ENCODE measurements at places on chromosomes 2 and 18. TPM values are rescaled to one million over a fixed set of nuclear protein-coding genes. Genes with fewer than 3 reads are reported as not detected.

DNA sequence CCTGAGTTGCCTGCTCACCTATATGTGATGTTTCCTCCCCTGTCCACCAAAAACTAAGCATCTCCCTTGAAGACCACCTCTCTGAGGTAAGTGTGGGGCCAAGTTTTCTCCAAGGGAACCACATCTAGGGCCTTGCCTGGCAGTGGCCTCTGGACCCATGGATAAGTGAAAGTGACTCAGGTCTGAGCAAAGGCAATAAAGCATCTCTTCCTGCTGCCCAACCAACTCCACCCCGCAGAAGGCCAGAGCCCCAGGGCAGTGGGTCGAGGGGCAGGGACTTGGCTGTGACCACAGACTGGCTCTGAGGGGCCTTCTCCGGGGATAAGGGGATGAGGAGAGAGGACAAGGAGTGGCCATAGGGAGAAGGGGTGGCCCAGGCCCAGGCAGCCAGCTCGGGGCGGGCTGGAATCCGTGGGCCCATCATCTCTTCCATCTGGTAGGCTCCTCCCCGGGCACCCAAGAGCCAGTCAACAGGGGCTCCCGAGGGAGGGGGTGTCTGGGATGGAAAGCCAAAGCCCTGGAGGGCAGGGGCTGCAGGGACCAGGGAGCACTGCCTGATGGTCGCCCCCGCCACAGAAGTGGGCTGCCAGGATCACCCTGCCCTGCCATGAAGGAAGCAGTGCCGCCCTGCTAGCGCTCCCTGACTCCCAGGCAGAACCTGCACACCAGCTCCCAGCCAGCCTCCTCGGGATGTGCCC, 33.4 kb downstream of the EMX1 start:
- no peak for DNase-seq

GRCh38 chr2:19099181-19099580, 259.2 kb downstream of the OSR1 start:
- DNase-seq = no peak

- no peak for DNase-seq
These were observed 28.0 kb upstream of the BARD1 start for GRCh38 chr2:214837466-214837865.

DNA sequence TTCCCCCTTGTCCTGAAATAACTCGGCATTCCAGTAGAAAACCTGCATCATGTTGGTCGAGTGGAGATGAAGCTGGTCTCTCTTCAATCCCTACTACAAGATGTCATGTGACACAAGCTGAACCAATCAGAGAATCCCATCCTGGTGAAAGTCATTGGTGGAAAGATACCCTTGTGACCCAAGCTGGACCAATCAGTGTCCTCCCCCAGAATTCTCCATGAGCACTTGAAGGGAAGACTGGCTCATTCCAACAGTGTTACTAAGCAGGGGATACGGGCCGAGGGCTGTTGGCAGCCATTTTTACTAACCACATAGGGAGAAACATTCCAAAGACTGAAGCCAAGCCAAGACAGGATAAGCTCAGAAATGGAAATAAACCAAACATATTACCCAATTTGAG, 298.3 kb downstream of the ICOS start:
- DNase-seq = no peak

- DNase-seq = no peak
These were observed 29.9 kb downstream of the PELI1 start for GRCh38 chr2:64114063-64114911.

GRCh38 chr2:179596018-179596417, 265.4 kb downstream of the ZNF385B start:
- no peak for DNase-seq

GRCh38 chr2:14896330-14897030, 264.0 kb downstream of the LRATD1 start:
- no peak for DNase-seq

GRCh38 chr2:183204397-183204796, 80.2 kb downstream of the NUP35 start:
- DNase-seq = no peak

- no peak for DNase-seq
These were observed 154.8 kb downstream of the TMX3 start for GRCh38 chr18:68560128-68560527.

GRCh38 chr18:23738151-23738550, 48.9 kb downstream of the LAMA3 start:
- no peak for DNase-seq

DNA sequence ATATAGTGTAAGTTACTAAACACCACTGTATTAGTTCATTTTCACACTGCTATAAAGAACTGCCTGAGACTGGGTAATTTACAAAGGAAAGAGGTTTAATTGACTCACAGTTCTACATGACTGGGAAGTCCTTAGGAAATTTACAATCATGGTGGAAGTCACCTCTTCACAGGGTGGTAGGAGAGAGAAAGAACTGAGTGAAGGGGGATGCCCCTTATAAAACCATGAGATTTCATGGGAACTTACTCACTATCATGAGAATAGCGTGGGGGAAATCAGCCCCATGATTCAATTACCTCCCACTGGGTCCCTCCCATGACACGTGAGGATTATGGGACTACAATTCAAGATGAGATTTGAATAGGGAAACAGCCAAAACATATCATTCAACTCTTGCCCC, 618.0 kb downstream of the NYAP2 start:
- DNase-seq = no peak

DNA sequence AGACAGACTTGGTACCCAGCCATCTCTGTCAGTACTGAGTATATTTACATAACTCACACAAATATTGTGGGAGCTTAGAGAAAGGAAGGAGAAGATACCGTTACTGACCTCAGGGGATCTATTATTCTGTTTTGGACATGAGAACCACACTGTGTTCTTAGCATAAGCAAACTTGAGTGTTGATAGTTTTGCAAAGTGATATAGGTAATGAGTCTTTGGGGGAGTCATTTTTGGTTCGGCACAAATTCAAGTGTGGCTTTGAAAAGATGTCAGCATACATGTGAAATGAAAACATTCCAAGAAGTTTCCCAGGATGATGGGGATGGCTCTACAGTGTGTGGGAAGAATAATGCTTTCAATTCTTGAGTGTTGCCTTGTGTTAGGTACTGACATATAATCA, 24.1 kb downstream of the SMARCAL1 start:
- no peak for DNase-seq

DNA sequence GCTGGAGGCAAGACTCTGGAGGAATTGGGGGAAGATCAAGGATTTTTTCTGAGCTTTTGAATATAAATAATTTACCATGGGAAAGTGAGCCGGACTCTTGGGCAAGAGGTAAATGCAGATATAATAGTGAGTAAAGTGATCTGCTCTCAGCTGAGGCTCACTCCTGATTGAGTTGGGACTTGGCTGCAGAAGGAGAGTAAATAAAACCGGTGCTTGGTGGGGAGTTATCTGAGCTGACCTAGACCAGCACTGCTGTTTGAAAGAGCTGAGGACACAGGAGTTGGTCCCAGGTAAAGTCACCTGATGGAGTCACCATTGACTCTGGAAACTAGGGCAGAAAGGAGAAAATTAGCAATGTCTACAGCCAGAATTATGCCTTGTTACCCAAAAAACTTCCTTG, 57.3 kb upstream of the LRPPRC start:
- no peak for DNase-seq

DNA sequence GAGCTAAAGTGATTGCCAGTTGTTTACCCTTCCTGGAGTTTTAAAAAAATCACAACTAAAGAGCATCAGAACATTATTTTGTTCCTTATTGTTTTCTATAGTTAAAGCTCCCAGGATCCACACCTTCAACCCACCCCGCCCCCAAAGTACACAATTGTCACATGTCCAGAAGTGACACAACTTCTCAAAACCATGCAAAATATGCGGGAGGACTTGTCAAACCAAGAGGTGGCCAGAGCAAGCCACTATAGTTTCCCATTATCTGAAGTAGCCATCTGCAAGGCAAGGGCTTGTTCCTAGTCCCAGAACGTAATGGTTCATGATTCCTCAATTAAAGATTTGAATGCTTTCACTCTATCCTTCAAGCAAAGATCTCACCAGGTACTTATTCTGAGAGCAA, 9.9 kb upstream of the INO80C start:
- no peak for DNase-seq

DNA sequence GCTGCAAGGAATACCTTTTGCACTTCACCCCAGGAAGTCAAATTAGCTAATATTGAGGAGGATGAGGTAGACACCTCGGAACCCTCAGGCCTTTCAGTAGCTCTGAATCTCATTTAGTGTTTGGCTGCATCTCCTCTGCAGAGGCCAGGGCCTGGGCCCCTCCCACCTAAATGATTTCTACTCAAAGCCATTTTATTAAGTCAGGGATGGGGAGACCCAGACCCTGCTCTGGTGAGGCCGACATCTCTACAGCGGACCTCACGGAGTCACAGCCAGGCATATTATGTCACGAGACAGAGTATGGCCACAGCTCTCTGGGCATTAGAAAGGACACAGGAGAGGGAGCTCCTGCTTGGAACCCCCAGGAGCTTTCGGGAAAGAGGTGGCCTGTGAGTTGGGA, 305.5 kb downstream of the ALK start:
- DNase-seq = no peak

- no peak for DNase-seq
These were observed 758 bp downstream of the LYPD1 start for GRCh38 chr2:132668987-132669907.

DNA sequence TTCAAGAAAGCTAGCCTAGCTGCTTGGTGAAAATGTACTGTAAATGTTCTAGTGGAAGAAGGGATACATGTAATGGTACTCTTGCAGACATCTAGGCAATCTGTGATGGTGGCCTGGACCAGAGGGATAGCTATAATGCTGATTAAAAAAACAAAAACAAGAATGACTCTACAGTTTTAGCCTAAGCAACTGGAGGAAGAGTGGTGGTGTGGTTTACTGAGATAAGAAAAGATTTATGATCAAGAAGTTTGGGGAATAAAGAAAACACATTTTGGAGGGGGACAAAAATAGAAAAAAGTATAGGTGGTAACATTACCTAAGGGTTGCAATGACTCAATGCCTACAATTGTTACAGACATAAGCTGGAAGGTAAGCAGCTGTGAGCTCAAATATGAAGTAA, 1080.7 kb upstream of the CELF4 start:
- no peak for DNase-seq

DNA sequence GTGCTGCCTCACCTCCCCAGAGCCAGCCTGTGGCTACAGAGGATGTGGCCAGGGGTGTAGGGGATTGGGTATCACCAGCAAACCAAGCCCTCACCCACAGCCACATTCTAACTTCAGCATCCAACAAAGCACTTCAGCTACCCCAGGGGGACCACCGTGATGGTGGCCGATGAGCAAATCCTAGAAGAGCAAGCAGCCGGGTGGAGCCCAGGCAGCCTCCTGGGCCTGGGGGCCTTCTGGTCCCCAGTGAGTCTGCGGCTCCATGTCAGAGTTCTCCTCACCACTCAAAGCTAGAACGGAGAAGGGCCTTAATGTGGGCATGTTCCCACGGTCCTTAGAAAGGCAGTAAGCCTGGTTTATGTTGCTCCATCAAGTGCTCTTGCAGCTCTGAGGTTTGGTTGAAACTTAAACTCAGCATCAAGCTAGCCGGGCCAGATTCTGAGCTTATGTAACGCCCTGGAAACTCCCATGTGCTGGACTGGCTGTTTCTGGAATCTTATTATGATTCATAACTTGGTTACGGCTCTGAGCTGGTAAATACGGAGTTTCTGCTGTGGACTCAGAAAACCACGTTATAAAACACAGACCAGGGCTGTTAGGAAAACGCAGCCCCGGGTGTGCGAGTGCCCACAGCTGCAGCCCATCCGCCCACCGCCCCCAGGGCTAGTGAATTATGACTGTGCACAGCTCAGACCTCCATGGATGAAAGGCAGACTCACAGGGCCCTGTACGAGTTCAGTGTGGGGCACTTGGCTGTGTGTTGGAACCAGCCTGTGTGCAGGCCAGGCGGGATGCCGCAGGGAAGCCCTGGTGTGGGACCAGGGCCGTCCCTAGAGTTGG, 99.8 kb downstream of the SEPTIN10 start:
- no peak for DNase-seq

DNA sequence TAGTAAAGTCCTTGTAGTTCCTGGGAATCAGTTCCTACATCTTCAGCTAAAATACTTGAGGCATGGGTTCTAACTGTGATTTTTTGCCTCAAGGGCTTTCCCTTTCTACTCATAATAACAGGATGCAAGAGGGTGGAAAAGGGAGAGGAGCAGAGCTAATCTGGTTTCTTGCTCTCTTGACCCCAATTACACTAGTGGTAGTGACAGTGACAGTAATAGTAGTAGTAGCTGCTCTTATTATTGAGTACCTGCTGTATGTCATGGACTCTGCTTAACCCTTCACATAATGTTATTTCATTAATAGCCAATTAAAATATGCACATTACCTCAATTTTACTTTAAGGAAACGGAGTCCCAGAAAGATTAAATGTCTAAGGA, 214.8 kb upstream of the HNRNPA3 start:
- no peak for DNase-seq

DNA sequence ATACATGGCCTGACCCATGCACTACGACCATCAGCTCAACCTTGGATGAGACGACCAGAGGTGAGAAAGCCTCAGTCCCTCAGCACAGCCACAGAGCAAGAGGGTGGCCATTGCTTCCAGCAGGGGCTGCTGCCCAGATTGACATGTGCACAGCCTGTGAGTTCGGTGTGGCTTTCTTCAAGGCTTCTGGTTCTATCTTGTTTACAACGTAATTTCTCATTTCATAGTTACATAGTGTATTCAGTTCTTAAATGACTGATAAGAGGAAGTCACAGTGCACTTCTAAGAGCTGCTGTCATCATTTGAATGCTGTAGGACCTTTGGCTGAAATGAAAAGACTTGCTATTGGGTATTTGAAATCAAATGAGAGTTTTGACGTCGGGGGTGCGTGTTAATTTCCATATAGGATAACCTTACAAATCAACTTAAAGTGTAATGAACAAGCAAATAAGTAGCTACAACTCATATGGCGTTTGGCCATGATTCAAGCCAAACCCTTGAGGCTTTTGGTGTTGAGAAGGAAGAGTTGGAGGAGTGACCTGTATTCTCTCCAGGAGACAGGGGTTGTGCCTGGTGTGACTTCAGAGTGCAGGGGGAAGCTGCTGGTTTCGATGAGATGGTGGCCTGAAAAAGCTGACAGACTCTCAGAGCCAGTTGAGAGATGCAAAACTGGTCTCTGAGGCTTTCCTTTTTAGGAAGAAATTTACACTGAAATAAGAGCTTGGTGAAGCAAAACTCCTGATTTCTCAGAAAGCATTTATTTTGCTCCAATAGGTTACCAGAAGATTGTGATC, 51.0 kb downstream of the TSHZ1 start:
- DNase-seq = no peak

- DNase-seq = no peak
These were observed 174.2 kb upstream of the TMEM200C start for GRCh38 chr18:6069539-6069938.

- DNase-seq = no peak
These were observed 100.1 kb upstream of the RNF152 start for GRCh38 chr18:61992923-61993322.

SPEG gene
- total RNA-seq = 8.6 TPM

HOXD9 gene
- total RNA-seq = 1.9 TPM

STARD6 gene
- not detected for total RNA-seq

TEKT4 gene
- total RNA-seq = not detected

RAB17 gene
- total RNA-seq = 2.1 TPM

ALPG gene
- total RNA-seq = not detected

DYNAP gene
- total RNA-seq = not detected

KLF7 gene
- total RNA-seq = 32.0 TPM

SGO2 gene
- 6.1 TPM for total RNA-seq

DUSP2 gene
- 21.1 TPM for total RNA-seq

DSG3 gene
- not detected for total RNA-seq

ARHGAP15 gene
- total RNA-seq = 26.9 TPM

ANKRD62 gene
- not detected for total RNA-seq

RESP18 gene
- total RNA-seq = not detected

HOXD4 gene
- total RNA-seq = 17.1 TPM

MOCOS gene
- total RNA-seq = 10.2 TPM

MBD1 gene
- total RNA-seq = 78.5 TPM

TUBA3D gene
- total RNA-seq = not detected

DAW1 gene
- total RNA-seq = 0.30 TPM

DNPEP gene
- total RNA-seq = 43.7 TPM

SLC8A1 gene
- 22.9 TPM for total RNA-seq

Data from tibial nerve (tissue), 4 donors.